SHP77 (cell line): ENCODE measurements at places on chromosomes 11 and 22.
A peak's percentile ranks its signal among the peaks of the same experiment; 100 is the strongest.

DNA sequence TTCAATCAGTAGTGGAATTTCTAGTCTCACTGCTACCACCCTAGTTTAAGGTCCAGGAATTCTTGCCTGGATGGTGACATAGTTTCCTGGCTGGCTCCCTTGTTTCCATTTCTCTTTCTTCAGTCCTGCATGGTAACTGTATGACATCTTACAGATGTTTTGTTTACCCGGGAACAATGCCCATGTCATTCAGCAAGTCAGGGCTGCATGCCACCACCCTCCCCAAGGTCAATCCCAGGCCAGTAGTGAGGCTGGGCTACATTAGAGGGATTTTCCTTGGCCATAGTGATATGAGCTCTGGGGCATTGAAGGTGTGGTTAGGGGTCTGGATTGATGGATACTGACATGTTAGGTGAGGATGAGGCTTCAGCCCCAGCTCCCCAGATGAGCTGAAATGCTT is 114.9 kb upstream of the E2F8 start:
- DNase-seq, result no peak

DNA sequence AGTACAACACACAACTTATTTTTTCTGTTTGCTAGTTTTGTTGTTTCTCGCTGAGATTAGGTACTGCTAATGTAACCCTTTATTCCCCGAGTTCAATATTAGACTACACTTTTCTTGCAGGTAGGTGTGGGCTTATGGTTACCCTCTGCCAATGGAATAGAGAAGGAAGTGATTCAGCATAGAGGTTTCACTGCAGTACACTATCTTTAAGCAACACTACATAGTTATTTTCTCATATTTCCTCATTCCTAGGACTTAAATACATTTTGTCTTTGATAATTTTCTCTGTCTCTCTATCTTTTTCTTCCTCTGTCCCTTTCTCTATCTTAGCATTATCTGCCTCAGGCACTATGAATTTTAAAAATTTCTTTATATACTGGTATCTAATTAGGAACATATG is 791.0 kb downstream of the FAM181B start:
- no peak for DNase-seq

- no peak for DNase-seq
Observed at GRCh38 chr11:92794783-92795182, 174.7 kb upstream of the MTNR1B start.

DNA sequence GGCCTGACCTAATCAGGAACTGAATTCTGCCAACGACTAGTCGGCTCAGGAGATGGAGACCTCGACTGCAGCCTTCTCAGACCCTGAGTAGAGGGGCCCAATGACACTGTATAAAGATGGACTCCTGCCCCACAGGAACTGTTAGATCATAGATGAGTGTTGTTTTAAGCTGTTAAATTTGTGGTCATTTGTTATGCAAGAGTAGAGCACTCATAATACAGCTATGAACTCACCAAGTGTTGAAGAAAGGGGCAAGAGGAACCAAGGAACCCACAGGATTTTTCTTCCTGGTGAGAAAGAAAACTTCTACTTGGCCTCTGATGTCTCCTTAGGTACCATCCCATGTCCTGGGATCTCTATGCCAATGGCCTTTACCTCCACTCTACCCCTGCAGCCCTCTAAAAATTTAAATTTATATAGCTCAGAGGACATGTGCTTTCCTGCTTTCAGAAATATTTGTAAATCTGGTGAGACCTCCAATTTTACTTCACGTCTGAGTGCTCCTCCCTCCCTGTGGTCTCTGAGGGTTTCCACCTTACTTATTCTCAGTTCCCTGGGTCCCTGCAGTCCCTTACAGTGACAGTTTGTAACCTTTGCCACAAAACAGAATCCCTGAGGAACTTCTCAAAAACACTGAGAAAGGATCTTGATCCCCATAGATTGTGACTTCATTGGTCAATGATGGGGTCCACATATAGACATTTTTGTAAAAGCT is 256.3 kb upstream of the ARHGAP20 start:
- DNase-seq, result no peak

- no peak for DNase-seq
Observed at GRCh38 chr11:78210000-78210608, 21.4 kb downstream of the USP35 start.

- DNase-seq, result peak; percentile 13
Observed at GRCh38 chr11:111357150-111358037, 21.7 kb downstream of the POU2AF1 start.

- DNase-seq, result no peak
Observed at GRCh38 chr22:37986371-37986770, 2.0 kb upstream of the SOX10 start.

DNA sequence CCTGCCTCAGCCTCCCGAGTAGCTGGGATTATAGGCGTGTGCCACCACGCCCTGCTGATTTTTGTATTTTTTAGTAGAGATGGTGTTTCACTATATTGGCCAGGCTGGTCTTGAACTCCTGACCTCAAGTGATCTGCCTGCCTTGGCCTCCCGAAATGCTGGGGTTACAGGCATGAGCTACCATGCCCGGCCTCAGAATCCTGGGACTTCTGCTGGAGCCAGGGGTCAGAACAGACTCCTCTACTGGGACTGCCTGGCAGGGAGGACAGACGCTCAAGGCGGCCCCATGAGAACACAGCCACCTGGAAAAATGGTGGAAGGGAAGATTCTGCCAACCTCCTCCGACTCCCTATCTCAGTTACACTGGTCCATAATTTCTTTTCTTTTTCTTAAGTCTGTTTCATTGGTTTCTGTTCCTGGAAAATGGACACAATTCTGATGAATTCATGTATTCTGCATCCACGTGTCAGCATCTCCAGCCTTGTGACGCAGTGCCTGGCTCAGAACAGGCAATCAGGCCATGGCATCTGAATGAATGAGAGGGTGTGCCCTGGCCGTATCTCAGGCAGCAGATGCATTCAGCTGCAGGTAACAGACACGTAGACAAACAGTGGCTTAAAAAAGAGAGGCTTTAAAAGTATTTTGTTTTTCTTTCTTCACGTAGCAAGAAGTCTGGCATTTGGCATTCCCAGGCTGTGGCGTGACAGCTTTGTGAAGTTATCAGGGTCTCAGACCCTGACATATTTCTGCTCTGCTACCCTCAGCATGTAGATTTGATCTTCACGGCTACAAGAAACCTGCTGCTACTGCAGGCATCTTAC is 4.8 kb downstream of the SMIM38 start:
- DNase-seq, result no peak

- DNase-seq, result no peak
Observed at GRCh38 chr11:8640267-8640906, 42.1 kb downstream of the TRIM66 start.

DNA sequence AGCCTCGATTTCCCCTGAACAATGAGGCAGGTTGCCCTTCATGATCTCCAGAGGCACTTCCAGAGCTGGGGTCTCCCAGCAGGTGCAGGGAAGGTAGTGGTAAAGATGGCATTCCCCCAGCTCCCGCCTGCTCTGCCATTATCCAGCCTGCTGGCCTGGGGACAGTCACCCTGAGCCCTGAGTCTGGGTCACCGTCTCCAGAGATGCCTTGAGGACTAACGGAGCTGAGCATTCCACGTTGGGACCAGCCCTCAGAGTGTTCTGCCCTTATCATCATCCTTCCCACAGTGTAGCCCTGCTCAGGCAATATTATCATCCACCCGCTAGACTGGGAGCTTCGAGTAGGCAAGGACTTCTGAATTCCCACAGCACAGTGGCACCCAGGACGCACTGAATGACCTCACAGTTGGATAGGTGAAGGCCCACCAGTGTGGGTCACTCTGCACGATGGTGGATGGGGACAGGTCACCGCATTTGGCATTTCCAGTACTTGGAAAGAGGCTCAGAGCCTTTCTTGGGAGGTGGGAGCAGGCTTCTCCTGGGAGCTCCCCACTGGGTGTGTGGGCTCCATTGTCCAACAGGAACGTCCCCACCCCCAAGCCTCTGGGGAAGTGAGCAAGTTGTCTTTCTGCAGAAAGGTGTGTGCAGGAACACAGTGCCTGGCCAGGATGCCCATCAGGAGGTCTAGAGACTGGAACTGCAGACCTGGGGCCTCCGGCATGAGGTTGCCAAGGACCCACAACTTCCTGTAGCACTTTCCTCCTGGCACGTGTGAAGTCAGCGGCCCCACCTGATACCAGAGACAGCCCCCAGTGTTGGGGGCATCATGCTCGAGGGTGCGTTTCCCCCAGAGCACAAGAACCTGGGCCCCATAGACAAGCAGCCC is 51.4 kb upstream of the WNT7B start:
- DNase-seq, result no peak

GRCh38 chr11:71267807-71268421 is 15.5 kb upstream of the SHANK2 start:
- no peak for DNase-seq

GRCh38 chr22:22201185-22201929 is 43.2 kb upstream of the VPREB1 start:
- peak; percentile 63 for DNase-seq

GRCh38 chr11:132289590-132290256 is 919.3 kb downstream of the NTM start:
- no peak for DNase-seq

DNA sequence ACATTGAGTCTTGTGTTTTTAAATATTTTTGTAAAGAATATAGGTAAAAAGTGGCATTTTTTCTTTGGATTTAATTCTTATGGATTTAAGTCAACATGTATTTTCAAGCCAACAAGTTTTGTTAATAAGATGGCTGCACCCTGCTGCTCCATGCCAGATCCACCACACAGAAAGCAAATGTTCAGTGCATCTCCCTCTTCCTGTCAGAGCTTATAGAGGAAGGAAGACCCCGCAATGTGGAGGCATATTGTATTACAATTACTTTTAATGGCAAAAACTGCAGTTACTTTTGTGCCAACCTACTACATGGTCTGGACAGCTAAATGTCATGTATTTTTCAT is 333 bp upstream of the CD3E start:
- no peak for DNase-seq

GRCh38 chr22:25357132-25357455 is 137.7 kb downstream of the CRYBB2 start:
- DNase-seq, result no peak
